ENCODE measurements at places on chromosomes 4 and X.

DNA sequence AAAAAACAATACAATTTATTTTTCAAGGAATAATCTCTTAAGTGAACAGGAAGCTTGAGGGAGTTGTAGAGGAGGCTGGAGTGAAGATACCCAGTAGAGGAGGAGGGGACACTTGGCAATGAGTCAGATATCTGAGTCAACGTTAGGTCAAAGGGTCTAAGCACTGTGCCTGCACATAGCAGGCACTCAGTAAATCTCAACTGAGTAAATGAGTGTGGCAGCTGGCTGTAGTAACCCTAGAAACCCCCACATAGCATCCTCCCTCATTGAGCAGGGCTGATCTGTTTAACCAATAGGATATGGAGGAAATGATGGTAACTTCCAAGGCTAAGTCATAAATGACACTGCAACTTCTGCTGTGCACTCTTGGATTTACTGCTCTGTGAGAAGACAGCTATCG is 186.0 kb upstream of the FAM241A start:
- DNase-seq = no peak

DNA sequence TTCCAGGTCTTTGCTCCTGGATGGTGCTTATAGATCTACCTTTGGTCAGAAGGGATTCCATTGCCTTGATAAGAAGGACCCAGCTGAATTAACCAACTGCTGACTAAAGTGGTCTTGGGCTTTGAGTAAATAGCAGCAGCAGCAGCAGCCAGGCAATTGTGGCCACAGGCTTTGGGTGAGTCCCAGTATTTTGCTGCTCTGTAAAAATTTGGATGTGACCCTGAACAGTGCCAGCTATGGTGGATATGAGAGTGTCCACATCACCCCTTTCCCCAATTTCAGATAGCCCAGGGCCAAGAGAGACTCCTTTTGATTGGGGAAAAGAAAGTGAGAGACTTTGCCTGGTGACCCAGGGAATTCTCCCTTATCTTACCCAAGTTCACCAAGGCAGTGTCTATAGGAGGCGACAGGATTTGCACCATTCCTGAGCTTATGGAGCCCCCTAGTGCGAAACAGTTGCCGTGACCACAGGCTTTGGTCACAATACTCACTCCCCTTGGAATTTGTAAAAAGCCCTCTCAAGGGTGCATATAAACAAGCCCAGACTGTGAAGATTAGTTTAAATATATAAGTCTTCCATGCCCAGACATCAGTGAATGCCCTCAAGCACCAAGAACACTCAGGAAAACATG is 518.0 kb downstream of the TMA16 start:
- DNase-seq = no peak

GRCh38 chr4:186307497-186307896 is 41.5 kb downstream of the F11 start:
- DNase-seq = no peak

DNA sequence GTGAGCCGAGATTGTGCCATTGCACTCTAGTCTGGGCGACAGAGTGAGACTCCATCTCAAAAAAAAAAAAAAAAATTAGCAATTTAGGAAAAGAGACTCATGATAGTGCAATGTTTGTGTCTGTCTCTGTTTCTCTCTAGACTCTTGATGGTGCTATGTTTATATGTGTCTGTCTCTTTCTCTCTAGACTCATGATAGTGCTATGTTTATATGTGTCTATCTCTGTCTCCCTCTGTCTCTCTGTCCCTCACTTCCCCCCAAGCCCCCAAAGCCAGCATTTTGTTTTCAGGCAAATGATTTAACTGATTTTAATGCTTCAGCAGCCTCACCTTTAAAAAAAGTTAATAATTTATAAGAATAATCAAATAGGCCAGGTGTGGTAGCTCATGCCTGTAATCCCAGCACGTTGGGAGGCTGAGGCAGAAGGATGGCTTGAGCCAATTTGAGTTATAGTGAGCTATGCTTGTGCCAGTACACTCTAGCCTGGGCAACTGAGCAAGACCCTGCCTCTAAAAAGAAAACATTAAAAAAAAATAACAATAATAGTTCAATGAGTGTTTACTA is 6.9 kb downstream of the MOB1B start:
- DNase-seq = no peak

Measured in fibroblast of skin of left biceps (primary cell).